ENCODE measurements at places on chromosomes 11 and 22. TPM values are rescaled to one million over a fixed set of nuclear protein-coding genes. Genes with fewer than 3 reads are reported as not detected.

Gene PIWIL4
- 1.2 TPM for total RNA-seq

Gene TMEM191C
- total RNA-seq: not detected

Gene SCGB1C1
- total RNA-seq: not detected

Gene HTR3A
- total RNA-seq: not detected

Gene DKK3
- total RNA-seq: 285 TPM

Gene MYO7A
- total RNA-seq: 0.24 TPM

Gene WBP2NL
- under 0.01 TPM for total RNA-seq

Gene DNAJB7
- not detected for total RNA-seq

Gene NAALADL1
- 15.9 TPM for total RNA-seq

Gene HPX
- not detected for total RNA-seq

Gene PAMR1
- total RNA-seq: 2.6 TPM

Gene SNX19
- 68.9 TPM for total RNA-seq

Gene NECTIN1
- 90.4 TPM for total RNA-seq

Gene FAM180B
- not detected for total RNA-seq

Gene GLB1L3
- 3.9 TPM for total RNA-seq

Gene OTOG
- under 0.01 TPM for total RNA-seq

Gene OR10D3
- not detected for total RNA-seq

Gene ZBTB16
- 2.4 TPM for total RNA-seq

Gene SCGB2A2
- not detected for total RNA-seq

Gene LYVE1
- total RNA-seq: not detected

Gene TMEM132A
- 208 TPM for total RNA-seq

Gene OMP
- total RNA-seq: not detected

Gene CST6
- total RNA-seq: 33.7 TPM

Gene PRG3
- total RNA-seq: not detected

Gene NPAS4
- not detected for total RNA-seq

Gene BEST1
- 1.7 TPM for total RNA-seq

Gene KRTAP5-1
- not detected for total RNA-seq

Gene RRAS2
- 203 TPM for total RNA-seq

Gene LAYN
- total RNA-seq: 10.4 TPM

Gene OLFML1
- total RNA-seq: not detected

Gene GLYAT
- total RNA-seq: not detected

Gene DBX1
- total RNA-seq: not detected

Gene APOC3
- total RNA-seq: not detected

Gene POLR3H
- total RNA-seq: 13.2 TPM

Gene C11orf65
- 1.2 TPM for total RNA-seq

Gene CHRM1
- not detected for total RNA-seq

Gene EML3
- 17.8 TPM for total RNA-seq

Gene TMEM25
- total RNA-seq: 46.9 TPM

Gene ANO1
- total RNA-seq: 3.0 TPM

Gene MS4A12
- total RNA-seq: not detected

Gene CHADL
- 1.4 TPM for total RNA-seq

Gene MUC6
- not detected for total RNA-seq

Gene IPO7
- total RNA-seq: 190 TPM

Gene YAP1
- 191 TPM for total RNA-seq

Gene OR51B2
- not detected for total RNA-seq

Gene FAM83F
- 18.1 TPM for total RNA-seq

Gene APOBEC3H
- total RNA-seq: 1.5 TPM

Measured in tracheal epithelial cell (primary cell).